SK-MEL-5 (cell line): ENCODE measurements at places on chromosomes 16 and 17. TPM values are rescaled to one million over a fixed set of nuclear protein-coding genes. Genes with fewer than 3 reads are reported as not detected.

TRPV2 gene
- 208 and 236 TPM in 2 replicates for total RNA-seq

FOXN1 gene
- total RNA-seq: not detected in 2 replicates

EVPLL gene
- not detected in 2 replicates for total RNA-seq

KRTAP4-4 gene
- total RNA-seq: not detected in 2 replicates

TAF15 gene
- 17.4 and 18.7 TPM in 2 replicates for total RNA-seq

GRIN2A gene
- 0.32 and 1.3 TPM in 2 replicates for total RNA-seq

PIP4K2B gene
- 21.6 and 23.1 TPM in 2 replicates for total RNA-seq

PFN1 gene
- 714 and 787 TPM in 2 replicates for total RNA-seq

SLC5A11 gene
- 0.05 TPM in 1 of 2 replicates, not detected in the other for total RNA-seq

PHLPP2 gene
- total RNA-seq: 3.0 and 3.4 TPM in 2 replicates

CDH3 gene
- total RNA-seq: 0.55 TPM in 1 of 2 replicates, not detected in the other

SHBG gene
- 0.82 and 1.6 TPM in 2 replicates for total RNA-seq
